ENCODE measurements at places on chromosomes 3 and 15.
A peak's percentile ranks its signal among the peaks of the same experiment; 100 is the strongest.

- no peak for DNase-seq
Measured at GRCh38 chr3:185722881-185723280, 102.0 kb downstream of the IGF2BP2 start.

DNA sequence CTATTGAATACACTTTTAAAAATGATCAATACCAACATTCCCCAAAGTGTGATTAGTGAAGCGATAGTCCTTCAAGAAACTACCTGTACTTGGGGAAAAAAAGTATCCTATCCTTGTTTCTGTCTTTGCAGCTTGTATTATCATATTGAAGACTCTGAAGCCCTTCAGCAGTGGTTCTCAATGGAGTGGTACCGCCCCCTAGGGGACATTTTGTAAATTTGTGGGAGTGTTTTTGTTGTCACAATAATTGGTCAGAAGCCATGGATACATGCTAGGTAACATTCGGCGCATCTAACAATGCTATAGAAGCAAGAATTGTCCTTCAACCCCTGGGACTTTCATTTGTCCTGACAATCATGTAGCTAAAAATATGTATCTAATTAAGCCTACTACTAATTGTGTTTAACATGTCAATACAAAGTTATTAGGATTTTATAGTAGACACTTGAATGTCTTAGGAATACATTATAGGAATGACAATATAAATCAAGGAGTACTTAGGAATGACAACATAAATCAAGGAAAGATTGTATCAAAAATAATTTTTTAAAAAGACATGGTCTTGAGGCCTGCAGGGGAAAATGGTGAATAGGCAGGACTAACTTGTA lies 53.7 kb downstream of the NMD3 start:
- no peak for DNase-seq

DNA sequence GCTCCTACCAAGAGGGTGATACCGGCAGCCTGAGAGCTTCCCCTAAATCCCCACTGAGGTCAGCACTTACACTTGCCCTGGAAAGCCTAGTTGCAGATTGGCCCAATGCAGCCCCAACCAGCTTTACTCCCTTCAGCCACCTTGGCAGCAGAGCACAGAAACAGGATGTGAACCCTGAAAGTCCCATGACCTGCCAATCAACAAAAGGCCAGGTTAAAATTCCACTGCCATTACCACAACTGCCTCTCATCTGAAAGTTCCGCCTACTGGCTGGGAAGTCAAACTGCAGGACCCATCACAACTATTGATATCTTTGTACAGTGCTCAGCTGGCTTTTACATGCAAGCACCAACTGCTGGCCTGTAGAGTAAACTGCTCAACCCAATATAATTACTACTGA lies 156.2 kb downstream of the ZMAT3 start:
- no peak for DNase-seq

GRCh38 chr15:41125931-41126642 lies 10.0 kb upstream of the INO80 start:
- DNase-seq = no peak

DNA sequence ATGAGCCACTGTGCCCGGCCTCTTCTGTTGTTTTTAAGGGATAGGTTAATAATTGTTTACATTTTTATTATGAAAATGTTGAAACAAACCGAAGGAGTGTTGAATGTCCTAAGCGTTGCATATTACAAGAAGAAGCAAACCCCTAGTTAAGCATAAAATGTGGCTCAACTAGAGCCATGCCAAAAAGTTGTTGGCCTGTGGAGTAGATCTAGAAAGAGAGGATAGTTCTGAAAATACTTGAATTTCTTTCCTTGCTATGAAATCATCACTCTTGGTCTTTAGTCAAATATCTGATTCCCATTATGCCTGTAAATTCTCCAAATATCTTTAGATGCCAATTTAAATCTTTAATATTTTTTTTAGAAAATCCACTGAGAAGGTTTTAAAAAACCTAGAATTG lies 12.8 kb downstream of the RBP2 start:
- DNase-seq = no peak

DNA sequence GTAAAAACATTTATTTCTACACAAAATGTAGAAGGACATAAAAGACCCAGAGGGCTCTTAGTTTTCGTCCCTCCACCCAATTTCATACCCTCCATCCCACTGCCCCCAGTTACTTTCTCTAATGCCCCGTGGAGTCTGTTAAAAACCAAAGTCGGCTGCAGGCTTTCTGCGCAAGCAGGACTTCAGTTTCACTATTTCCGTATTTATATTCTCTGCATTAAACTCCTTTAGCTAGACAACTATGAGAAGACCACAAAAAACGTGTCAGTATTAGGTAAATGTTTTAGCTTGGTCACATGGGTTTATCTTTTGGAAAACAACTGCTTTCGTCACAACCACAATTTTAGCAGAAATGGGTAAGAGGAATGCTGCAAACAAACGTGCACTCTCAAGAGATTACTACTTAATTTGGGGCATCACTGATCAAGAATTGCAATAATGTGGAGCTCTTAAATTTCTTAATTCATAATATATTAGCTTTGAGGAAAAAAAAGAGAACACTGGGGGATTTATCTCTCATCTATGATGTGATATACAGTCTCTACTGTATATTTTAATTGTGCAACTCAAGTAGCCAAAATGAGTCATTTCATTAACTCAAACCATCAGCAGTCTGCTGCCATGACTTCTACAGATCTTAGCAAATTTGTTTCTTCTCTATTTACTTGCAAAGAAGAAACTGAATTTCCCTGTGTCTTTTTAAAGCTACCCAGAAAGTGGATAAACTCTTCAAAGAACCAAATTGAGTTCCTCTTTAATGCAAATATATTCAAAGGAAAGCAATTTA lies 740 bp upstream of the NSMCE3 start:
- DNase-seq = no peak

GRCh38 chr3:143041903-143042302 lies 40.5 kb downstream of the U2SURP start:
- DNase-seq = no peak

DNA sequence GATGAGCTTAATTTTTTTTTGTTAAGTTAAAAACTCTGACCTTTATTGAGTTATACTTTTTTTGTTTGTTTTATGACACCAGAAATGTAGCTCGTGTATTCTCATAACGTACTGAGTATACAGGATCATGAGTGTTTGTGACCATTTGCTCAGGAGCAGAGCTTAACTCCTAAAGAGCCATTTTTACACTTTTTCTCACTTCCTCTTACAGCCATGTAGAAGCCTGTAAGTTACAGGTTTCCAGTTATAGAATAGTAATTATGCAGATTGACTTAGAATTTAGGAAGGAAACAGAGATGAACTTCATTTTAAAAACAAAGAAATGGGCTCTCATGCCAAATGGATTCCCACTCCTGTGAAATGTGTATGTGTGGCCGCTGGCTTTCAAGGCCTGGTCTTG lies 151.7 kb downstream of the MCTP2 start:
- DNase-seq = no peak

- peak; percentile 22 for DNase-seq
Measured at GRCh38 chr15:40092256-40092978, 16.3 kb downstream of the BMF start.

DNA sequence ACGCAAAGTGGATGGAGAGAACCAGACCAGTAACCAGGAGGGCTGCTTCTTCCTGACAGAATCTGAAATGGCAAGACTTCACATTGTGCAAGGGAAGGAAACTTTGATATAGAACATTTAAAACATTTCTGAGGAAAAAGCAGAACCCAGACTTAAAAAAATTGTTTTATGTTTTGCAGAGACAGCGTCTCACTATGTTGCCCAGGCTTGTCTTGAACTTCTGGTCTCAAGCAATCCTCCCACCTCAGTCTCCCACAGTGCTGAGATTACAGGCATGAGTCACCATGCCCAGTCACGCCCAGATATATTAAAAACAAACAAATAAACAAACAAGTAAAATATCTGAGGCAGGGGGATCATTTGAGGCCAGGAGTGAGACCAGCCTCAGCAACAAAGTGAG lies 46.2 kb downstream of the CRTAP start:
- DNase-seq = no peak

DNA sequence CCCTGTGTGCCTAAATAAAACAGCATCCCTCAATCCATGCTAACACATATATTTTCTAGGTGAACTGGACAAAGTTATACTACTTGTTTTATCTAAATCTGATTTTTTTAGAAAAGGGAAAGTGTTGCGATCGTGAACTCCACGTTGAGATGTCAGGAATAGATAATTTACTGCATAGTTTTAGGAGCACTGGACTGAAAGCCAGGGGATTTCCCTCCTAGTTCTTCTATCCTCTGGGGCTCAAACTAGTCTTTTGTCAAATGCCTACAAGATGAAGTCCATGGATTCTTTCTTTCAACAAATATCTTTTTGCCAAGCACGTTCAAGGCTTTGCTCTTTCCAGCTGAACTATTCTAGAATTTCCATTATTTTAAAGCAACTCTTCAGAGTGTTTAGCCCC lies 617 bp upstream of the HPS3 start:
- no peak for DNase-seq

DNA sequence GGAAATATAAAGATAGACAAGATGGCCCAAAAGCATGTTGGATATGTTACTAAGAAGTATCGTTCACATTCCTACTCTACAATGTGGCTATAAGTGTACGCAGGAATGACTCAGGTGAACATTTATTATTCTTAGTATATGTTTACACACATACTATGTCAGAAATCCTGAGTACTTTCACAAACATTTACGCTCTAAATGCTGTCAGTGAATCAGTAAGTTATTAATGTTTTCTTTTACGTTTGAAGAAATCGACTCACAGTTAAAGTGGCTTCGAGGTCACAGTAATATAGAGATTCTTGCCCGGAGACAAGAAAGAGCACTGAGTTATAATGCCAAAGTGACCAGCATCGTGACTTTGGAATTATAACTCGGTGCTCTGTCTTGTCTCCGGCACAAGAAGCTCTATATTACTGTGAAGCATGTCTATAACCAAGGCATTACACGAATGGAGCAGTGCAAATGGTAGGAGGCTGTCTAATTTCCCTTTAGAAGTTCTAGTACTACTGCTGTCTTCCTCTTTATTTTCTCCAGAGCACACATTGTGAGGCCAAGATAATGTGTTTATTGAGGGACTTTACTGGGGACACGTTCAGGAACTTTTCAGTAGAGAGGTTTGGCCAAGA lies 61.8 kb upstream of the P3H2 start:
- DNase-seq = no peak

DNA sequence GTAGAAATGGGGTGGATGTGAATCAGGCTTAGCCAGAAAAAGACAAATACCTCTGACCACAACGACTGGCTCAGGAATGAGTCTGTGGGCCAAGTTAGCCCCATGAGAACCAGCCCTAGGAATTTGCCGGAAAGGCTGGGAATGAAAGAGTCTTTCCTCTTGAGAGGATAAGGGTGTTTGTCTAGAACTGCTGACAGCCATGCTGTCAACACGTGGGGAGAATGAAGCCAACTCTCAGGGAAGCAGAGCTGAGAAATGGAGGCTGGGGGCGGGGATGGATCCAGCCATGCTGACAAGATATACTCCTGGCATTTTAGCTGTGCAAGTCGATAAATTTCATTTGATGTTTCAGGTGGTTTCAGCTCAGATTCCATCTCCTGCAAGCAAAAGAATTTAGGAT lies 10.6 kb upstream of the SLC6A1 start:
- DNase-seq = no peak

DNA sequence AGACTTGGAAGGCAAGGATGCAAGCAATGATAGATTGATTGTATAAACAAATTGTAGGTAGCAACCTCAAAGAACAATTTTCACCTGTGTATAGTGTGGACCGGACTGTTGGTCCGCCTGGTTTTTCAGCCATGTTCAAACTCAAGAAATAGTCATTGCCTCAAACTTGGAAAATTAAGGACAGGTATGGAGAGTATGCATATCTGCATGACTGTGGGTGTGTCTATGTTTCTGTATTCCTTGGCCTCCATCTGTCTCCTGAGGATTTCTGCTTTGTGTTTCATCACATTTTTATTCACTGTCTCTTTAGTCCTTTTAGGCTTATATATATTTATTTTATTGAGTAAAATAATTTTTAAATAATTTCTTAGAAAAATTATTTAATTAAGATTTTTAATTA lies 53.9 kb upstream of the RASA2 start:
- no peak for DNase-seq

DNA sequence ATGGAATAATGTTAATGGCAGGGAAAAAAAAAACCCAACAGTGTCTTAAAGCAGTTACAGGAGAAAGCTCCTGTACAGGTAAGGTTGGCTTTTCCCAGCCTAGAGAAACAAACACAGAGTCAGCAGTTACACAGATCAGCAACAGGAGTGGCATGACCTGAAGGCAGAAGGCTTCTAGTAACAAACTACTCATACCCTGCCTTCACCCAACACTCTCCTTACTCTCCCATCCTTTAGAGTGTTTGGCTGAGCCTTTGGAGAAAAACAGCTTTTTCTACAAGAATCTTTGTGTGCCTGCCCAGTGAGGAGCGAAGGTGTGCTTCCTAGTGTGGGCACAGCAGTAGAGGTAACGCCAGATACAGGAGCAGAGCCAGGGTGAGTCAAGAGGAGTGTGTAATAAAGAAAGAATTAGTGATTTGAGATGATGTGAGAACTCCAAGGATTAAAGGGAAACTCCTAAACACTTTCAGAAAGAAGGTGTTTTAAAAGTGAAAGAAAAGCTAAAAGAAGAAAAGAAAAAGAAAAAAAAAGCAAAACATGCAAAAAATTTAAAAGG lies 152.7 kb downstream of the POLR2M start:
- DNase-seq = no peak

DNA sequence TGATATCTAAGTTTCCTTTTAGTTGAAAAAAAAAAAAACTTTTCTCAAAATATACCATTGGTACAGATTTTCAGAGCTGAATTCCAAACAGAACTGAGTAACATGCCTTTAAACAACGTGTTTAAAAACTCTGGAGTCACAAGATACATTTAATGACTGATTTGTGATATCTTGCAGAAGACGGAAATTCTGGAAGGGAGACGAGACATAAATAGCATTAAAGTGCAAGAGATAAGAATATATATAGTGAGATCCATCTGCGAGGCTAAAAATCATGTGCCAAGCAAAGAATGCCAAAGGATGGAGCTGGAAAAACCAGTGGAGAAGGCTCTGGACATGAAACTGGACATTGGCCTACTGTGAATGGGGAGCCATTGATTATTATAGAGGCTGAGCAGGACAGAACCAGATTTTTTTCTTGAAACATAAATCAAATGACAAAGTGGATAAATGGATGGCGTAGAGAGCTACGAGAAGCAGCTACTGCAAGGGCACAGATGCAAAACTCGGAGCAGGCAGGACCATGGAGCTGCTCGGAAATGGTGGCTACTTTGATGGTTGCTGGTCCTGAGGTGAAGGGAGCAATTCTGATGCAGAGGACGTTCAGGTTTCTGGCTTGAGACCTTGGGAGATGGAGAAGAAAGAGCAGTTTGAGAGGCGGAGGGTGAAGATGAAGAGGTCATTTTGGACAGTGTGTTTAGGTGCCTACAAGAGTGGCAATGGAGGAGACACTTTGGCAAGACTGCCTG lies 88.8 kb downstream of the CPN2 start:
- no peak for DNase-seq

GRCh38 chr3:27201492-27201891 lies 167.7 kb downstream of the NEK10 start:
- no peak for DNase-seq

- DNase-seq = no peak
Measured at GRCh38 chr15:89329329-89330084, 5.1 kb downstream of the POLG start.

- DNase-seq = no peak
Measured at GRCh38 chr15:35671981-35672380, 126.0 kb upstream of the DPH6 start.

GRCh38 chr3:95036526-95037021 lies 973.7 kb downstream of the NSUN3 start:
- DNase-seq = no peak

- no peak for DNase-seq
Measured at GRCh38 chr15:57509126-57509525, 82.6 kb upstream of the MYZAP start.

- DNase-seq = no peak
Measured at GRCh38 chr15:59242649-59243048, 36.0 kb downstream of the LDHAL6B start.

All from DMS 273 treated with DMSO at 0.1 percent for 48 hours (cell line).